ENCODE measurements at places on chromosomes 11 and 22.

DNA sequence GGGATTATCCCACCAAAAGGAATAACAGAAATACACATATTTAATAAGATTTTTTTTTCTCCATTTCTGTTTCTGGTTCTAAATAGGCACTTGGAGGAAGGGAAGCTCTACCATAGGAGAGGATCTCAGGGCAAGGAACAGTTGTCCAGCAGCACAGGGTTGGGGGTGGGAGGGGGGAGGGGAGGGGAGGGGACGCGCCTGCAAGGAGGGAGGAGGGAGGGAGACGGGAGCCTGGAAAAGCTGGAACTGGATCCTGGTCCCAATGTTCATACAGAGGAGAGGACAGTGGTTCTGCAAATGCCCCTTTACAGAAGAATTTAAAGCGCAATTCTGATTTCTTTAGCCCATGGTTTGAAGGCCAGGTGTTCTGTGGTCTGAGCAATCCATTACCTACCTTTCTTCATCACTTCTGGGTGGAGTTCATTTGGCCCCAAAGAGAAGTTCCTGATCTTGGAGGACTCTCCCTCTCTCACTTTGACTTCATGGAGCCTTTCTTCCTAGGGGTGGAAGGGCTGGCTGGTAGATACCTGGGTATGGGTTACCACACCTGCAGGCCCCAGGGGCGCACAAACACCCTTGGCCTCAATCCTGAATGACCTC, 348.9 kb upstream of the NCAM1 start:
- no peak overlapping the region for H3K4me3 ChIP-seq
- H3K27me3 ChIP-seq, result no peaks in the 10 kb centered on the region
- no peaks in the 10 kb centered on the region for H3K36me3 ChIP-seq
- no peak for DNase-seq

DNA sequence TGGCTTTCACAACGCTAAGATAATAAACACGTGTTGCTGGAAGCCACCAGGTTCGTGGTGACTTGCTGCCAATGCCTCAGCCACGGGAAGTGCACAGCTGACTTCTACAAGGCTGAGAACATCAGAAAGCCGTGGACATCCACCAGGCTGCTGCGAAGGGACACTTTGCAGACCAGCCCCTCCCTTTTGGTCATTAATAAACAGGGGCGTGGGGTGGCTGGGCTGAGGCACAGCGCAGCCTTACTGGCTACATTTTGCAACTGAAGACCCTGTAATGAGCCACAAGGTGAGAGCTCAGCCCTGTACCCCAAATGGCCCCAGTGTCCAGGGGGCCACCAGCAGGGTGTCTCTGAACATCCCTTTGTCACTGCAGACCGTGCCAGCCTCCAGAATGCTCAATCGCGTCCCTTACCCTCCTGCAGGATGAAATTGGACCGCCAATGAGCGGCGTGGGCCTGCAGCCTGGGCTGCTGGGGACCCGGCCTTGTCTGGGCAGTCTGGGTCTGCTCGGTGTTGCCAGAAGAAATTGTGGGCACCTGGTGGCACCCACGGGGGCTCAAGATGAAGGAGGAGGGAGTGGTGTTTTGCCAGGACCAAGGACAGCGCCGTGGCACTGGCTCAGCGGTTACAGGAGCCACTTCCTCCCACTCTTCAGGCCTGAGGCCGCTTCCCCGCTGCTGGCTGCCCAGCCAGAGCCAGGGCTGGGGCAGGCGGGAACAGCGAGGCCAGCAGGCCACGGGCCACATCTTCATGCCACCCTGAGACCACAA, 181.9 kb downstream of the CTTN start:
- no peaks in the 10 kb centered on the region for H3K27me3 ChIP-seq
- no peak overlapping the region for H3K27ac ChIP-seq
- DNase-seq, result no peak

- no peak overlapping the region for H3K27ac ChIP-seq
- H3K36me3 ChIP-seq, result peaks cover 66% of the 10 kb centered on the region
- no peaks in the 10 kb centered on the region for H3K27me3 ChIP-seq
Observed at GRCh38 chr11:61305417-61305816, 10.3 kb upstream of the VWCE start.

DNA sequence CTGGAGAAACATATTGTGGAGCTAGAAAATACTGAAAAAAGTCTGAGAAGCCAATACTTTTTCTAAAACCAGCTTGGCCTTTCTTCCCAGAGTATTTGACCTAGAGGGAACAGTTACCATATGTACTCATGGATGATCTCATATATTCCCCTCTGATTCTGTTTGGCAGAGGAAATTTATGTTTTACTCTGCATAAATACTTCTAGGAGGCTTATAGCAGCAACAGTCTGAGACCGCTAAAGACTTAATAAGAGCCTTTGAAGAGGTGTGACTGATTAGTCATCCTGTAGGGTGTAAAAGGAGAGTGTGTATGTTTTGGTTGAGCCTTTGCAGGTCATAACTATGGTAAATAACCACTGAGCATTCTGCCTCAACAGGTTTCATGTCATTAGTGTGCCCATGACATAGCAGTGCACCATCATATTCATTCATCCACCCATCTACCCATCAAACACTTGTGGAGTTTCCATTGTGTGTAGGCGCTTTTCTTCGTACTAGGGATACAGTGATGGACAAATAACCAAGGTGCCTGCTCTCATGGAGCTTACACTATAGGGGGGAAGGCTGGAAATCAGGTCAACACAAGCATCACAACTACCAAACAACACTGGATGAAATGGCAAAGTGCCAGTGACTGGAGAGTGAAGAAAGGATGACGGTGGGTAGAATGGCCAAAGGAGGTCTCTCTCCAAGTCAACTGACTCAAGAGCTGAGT, 44.5 kb downstream of the TRAF6 start:
- H3K36me3 ChIP-seq, result peaks cover 18% of the 10 kb centered on the region
- DNase-seq, result no peak
- H3K27me3 ChIP-seq, result no peaks in the 10 kb centered on the region

DNA sequence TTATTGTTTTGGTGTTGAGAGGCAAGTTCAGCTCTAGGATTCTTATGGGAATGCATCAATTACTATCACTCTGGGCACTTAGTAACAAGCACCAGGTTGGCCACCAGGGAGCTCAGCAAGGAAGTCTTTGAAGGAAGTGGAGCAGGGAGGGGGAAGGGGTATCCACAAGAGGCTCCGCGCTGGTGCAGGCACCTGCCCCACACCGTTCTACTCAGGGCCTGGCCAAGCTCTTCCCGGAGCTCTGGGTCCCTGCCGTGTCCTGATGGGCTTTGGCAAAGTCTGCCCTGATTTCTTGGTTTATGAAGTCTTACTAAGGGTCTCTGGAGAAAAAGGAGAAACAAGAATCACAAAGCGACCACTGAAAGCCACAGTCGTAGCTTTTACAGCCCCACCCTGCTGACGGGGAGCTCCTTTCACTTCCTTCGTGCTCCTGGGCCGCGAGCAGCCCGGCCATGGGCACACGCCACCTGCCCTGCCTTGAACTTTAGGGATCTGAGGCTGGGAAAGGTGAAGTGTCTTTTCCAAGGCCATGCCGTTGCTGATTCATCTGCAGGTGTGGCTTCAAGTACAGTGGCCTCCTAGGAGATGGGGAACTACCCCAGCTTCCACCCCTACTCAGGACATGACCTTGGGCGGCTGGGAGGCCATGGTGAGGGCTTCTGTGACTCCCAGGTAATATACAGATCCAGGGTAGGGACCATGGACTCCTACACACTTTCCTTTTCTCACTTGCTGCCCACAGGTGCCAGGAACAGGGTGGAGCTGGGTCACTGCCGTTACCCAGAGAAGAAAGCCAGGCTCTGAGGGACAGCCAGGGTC, 15.9 kb upstream of the LRRC32 start:
- no peak for DNase-seq
- no peak overlapping the region for H3K4me3 ChIP-seq
- H3K27me3 ChIP-seq, result no peaks in the 10 kb centered on the region
- H3K36me3 ChIP-seq, result no peaks in the 10 kb centered on the region
- H3K27ac ChIP-seq, result no peak overlapping the region
